Left renal cortex interstitium (tissue), 4 donors: ENCODE measurements at places on chromosomes 12 and 14.

GRCh38 chr12:27002141-27002540, 12.0 kb downstream of the TM7SF3 start:
- no peak for DNase-seq

- DNase-seq = no peak
These were observed 12.0 kb upstream of the RTL1 start for GRCh38 chr14:100915560-100915959.

DNA sequence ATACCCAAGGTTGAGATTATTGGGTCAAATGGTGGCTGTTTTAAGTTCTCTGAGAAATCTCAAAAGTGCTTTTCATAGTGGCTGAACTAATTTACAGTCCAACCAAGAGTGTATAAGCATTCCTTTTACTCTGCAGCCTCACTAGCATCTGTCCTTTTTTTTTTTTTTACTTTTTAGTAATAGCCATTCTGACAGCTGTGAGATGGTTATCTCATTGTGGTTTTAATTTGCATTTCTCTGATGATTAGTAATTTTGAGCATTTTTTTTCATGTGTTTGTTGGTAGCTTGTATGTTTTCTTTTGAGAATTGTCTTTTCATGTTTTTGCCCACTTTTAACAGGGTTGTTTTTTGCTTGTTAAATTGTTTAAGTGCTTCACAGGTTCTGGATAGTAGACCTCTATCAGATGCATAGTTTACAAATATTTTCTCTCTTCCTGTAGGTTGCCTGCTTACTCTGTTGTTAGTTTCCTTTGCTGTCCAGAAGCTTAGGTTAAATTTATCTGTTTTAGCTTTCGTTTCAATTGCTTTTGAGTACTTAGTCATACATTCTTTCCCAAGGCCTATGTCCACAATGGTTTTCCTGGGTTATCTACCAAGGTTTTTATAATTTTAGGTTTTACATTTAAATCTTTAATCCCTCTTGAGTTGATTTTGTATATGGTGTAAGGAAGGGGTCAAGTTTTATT, 881.3 kb upstream of the SEL1L start:
- no peak for DNase-seq

- DNase-seq = no peak
These were observed 17.8 kb upstream of the PDE3A start for GRCh38 chr12:20350495-20350894.

- no peak for DNase-seq
These were observed 372.1 kb downstream of the ALG10 start for GRCh38 chr12:34394211-34395055.

- no peak for DNase-seq
These were observed 186.1 kb upstream of the SLC38A2 start for GRCh38 chr12:46558677-46559076.

DNA sequence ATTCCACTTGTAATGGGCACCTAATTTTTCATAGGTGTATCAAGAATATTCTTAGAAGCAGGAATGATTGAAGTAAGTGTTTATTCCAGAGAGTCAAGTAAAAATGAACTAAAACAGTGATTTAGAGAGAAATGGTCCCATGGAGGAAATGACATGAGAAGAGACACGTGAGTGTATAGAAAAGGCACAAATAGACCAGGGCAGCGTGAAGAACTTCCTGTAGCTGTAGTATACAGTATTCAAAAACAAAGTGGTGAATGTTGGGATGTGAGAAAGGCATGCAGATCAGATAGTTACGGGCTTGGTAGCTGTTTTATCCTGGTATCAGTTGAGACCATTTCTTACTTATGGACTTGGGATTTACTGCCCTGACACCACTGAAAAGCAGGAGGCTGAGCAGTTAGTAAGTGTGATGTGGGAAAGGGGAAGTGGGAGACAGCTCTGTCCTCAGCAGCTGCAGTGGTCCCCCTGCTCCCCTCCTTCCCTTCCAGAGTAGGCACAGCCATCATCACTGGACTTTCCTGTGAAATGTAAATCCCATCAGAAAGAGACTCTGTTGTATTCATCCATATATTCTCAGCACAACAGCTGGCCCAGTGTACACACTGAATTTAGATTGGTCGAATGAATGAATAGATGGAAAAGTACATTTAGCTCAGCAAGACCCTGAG, 16.8 kb upstream of the TESPA1 start:
- DNase-seq = no peak

DNA sequence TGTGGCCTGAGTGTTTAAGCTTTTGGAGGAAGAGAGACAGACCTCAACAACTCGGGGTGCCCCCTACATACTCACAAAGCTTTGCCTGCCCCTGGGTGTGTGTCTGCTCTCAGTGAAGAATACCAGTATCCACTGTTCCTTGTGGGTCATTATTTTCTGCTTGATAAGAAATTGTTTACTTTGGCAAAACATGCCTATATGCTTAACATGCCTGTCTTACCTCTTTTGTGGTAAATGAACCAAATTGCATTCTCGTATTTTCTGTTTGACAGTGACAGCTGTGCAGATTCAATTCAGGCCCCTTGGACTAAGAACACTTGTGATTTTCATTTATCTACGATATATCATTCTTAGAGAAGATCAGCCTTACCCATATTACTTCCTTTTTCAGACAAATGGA, 50.6 kb upstream of the REP15 start:
- no peak for DNase-seq

GRCh38 chr14:80933282-80933681, 8.3 kb downstream of the CEP128 start:
- DNase-seq = no peak

DNA sequence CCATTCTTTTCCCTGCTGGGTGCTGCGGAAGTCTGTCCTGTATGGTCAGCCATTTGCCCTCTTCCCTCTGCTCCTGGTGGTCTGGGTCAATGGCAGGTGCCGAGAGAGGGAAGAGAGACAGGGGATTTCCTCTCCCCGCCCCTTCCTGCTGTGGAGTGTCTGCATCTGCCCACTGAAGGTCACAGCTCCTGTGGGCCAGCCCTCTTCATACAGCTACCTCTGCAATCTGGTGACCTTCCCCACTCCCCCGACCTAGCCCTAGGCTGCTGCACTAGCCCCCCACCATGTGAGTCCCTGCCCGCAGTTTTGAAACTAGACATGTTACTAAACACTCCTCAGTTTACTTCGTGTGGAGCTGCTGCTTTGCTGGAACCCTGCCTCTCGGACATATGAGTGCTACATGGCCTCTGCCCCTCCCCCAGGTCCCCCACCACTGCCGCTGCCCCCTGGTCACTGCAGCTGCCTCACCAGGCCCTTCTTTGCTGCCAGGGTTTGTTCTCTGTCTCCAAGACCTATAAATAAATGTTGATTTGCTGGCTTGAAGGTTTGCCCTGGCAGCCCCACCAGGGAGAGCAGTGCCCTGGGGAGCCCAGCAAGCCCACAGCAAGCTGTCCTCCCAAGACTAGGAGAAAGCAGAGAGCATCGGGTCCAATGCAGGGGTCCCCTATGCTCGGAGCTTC, 102.9 kb downstream of the DPF3 start:
- no peak for DNase-seq

DNA sequence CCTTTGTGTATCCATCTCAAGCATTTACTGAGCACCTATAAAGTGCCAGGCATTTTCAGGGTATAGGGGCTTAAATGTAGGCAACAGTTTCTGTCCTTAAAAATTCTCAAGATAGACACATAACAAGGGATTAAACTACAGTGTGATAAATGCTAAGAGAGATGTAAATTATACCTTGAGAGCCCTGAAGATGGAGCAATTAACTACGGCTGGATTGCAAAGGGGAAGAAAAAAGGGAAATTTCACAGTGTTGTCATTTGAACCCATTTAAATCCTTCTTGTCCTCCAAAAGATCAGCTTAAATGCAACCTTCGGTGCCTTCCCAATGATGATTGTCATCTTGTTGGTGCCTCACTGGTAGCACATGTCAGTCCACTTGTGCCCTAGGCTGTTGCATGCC, 11.5 kb upstream of the IL26 start:
- DNase-seq = no peak

GRCh38 chr14:73125169-73125588, 11.1 kb upstream of the PSEN1 start:
- peak; percentile 6 for DNase-seq

DNA sequence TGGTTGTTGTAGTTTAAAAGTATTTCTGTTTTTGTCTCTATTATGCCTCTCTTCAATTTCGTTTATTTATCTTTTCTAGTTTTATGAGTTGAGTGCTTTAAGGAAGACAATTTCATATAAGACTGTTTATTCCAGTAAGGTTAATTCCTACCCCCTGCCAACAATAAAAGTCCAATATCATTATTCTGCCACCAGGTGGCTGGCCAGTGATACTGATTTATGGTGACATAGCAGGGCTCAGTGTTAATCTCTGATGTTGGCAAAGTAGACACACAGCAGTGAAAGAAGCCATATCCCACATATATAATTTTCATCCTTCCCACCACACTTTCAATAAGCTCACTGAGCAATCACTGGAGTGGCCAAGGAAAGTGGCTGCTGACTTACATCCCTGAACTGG, 69.0 kb upstream of the BMP4 start:
- DNase-seq = no peak

GRCh38 chr14:42565556-42565955, 958.9 kb downstream of the LRFN5 start:
- no peak for DNase-seq

GRCh38 chr12:57841445-57841844, 5.1 kb downstream of the CTDSP2 start:
- no peak for DNase-seq

DNA sequence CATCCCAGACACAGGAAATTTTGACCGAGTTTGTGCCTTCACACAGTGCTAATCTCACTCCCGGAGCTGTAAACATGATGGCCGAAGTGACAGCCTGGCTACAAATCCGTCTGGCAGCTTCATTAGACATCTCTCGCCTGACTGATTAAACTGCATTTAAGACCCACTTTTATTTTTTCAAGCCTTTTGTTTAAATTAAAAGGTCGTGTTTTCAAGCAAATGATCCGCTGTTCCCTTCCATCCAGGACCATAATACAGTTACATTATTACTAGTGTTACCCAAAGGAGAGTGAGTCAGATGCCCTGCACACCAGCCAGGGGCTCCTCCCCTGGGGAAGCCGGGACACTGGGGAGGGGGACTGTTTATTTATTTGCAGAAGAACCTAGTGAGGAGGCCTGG, 200.2 kb downstream of the EXOC5 start:
- no peak for DNase-seq

- DNase-seq = no peak
These were observed 361.3 kb upstream of the TMTC1 start for GRCh38 chr12:30144777-30145683.

DNA sequence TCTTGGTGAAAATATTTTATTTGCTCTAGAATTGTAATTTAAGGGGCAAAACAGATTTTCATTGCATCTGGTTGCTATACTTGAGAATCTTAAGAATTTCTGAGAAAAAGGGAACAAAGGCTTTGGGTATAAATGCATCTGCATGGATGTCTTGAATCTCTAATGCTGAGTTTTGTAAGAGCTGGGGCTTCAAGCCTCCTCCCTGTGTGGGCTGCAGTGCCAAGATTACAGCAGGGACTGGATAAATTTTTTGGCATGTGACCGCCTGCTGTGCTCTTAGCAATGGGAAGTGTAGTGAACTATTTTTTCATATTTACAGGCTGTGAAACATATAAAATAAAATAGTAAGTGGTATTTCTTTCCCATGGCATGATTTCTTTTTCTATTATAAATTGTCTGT, 70.0 kb downstream of the SLC38A6 start:
- no peak for DNase-seq

DNA sequence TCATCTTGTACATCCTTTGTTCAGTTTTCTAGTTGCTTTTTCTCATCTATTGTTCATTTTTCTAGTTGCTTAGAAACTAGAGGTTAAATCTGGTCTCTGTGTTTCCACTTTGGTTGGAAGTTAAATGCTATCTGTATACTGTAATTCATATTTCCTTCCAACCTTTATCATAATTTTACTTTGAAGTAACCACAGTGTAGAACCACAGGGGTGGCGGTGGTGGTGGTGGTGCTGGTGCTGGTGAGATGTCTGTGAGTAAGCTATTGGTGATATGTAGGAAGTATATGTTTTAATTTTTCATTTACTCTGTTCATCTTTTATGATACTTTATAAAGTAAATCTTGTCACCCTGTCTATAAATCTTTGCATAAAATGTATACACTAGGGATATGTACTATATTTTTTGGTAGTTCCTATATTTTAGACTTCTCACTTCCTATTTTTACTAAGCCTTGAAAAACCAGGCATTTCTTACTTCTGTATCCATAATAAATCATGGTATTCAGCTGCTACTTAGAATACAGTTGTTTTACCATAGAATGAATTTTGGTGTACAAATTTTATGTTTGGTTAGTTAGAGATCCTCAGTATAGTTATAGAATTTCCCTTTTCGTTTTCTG, 31.9 kb downstream of the CCDC91 start:
- no peak for DNase-seq

- DNase-seq = no peak
These were observed 100.9 kb downstream of the NCOR2 start for GRCh38 chr12:124466216-124467128.

GRCh38 chr14:51789596-51789995, 70.8 kb upstream of the GNG2 start:
- no peak for DNase-seq

GRCh38 chr12:45581112-45581511, 148.4 kb upstream of the ARID2 start:
- DNase-seq = no peak

- DNase-seq = no peak
These were observed 155.5 kb downstream of the ZFP36L1 start for GRCh38 chr14:68637106-68638021.

DNA sequence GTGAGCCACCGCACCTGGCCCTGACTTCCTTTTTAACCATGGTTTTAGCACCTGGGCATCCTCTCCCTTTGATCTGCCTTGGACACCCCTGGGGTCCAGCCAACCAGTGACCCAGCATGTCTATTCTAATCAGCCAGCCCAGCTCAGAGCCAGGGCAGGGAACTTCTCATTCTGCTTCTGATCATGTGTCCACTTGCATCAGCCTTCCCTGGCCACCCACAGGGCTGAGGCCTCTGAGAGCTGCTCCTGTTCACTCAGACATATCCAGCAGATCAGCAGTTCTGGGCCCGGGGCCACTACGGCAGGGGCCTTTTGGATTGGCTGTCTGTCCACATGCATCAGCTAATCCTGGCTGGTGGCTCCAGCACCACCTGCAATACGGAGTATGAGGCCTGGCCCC, 117.9 kb upstream of the MAP1LC3B2 start:
- DNase-seq = no peak

- no peak for DNase-seq
These were observed 258.3 kb upstream of the STXBP6 start for GRCh38 chr14:25308244-25308643.

DNA sequence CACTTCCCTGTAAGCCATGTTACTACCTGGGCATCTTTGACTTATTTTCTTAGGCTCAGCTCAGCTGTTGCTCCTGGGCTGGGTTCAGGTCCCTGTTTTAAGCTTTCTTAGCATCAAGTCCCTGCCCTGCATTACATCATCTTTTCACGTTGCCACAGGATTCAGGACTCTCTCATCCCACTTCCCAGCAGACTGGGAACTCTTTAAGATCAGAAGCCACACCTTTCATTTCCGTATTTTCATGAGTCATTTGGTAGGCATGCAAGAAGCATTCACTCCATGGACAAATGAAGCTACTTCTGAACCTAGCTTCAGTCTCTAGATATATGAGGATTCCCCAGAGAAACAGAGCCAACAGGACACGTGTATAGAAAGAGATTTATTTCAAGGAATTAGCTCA, 726.8 kb downstream of the VRK1 start:
- no peak for DNase-seq

- DNase-seq = no peak
These were observed 1472.5 kb upstream of the SEL1L start for GRCh38 chr14:83006121-83006670.

- no peak for DNase-seq
These were observed 37.6 kb upstream of the LTBP2 start for GRCh38 chr14:74649673-74650072.
